Peyer's patch (tissue), 4 donors: ENCODE measurements at places on chromosomes 5 and 9. TPM values are rescaled to one million over a fixed set of nuclear protein-coding genes. Genes with fewer than 3 reads are reported as not detected.

GRCh38 chr9:107226421-107226820 lies 56.7 kb upstream of the RAD23B start:
- no peaks in the 10 kb centered on the region for H3K36me3 ChIP-seq
- H3K4me1 ChIP-seq = no peaks in the 10 kb centered on the region
- H3K4me3 ChIP-seq = no peak overlapping the region
- no peak overlapping the region for H3K27ac ChIP-seq

- H3K4me1 ChIP-seq = no peaks in the 10 kb centered on the region
- H3K27me3 ChIP-seq = no peaks in the 10 kb centered on the region
- H3K4me3 ChIP-seq = no peak overlapping the region
- no peaks in the 10 kb centered on the region for H3K36me3 ChIP-seq
Observed at GRCh38 chr9:27428551-27428950, 95.5 kb upstream of the IFNK start.

DNA sequence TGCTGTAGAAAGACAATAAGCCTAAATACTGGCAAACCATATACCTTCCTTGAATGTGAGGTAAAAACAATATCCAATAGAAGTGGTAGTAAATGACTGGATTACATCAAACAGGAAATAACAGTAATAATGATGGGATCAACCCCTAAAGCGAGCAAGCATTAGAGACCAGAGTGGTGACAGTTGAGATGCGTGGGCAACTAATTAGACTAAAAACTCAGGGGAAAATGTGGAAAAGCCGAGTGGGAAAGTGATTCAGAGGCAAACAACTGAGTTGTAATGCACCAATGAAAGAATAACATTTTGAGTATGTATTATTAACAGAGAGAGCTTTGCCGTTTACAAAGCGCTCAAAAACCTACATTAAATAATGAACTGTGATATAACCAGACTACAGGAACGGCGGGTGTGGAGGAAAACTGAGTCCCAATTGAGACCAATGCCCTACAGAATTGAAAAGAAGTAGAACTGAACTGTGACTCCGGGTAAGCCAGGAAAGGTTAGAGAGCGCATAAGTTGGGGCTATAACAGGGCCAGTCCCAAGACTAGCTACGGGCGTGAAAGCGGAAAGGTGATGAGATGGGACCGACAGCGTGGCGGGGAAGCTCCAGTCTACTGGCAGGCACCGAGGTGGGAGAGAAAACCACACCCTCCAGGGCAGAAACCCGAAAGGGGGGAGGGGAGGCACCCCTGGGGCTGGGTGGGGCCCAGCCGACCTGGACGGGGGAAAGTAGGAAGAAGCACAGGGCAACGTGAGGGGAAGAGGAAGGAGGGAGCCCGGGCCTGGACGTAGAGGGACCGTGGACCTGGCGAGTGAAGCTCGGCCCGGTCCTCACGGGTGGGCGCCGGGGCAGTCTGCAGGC lies 592 bp downstream of the UBAP2 start:
- no peaks in the 10 kb centered on the region for H3K4me1 ChIP-seq
- peak overlapping the region; percentile 91 for H3K27ac ChIP-seq
- H3K27me3 ChIP-seq = no peaks in the 10 kb centered on the region
- peak; percentile 35 for DNase-seq

DNA sequence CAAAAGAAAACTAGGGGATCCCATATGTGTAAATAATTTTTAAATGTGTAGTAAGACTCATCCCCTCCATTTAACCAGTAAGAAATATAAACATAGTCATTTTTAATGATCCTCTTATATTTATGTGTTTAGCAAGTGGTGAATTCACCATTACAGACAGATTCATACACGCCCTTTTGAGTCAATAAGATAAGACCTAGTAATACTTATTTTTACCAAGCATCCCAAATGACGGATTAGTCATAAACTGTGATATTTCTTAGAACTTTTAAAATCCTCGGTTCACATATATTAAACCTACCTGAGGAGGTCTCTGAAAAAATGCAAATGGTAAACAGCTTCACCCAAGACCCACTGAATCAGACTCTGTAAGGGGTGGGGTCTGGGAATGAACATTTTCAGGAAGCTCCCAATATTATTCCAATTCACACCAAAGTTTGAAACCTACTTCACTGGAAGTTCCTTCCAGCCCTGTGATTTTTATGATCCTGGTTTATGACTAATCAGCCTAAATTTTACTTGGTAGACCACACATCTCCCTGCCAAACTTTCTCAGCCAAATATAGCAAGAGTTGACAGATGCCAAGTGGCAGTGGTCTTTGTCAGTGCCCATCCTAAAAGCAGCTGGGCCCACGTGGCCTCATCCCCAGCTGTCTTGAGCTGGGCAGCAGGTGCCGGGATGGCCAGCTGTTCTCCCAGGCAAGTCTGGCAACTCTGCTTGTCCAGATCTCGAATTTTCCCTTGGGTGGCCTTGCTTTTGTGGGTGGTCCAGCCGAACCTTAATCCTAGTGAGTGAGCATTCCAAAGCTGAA lies 559.0 kb upstream of the RGMB start:
- no peaks in the 10 kb centered on the region for H3K4me1 ChIP-seq
- H3K27me3 ChIP-seq = no peaks in the 10 kb centered on the region
- no peak for DNase-seq
- H3K4me3 ChIP-seq = no peak overlapping the region
- H3K27ac ChIP-seq = no peak overlapping the region

DNA sequence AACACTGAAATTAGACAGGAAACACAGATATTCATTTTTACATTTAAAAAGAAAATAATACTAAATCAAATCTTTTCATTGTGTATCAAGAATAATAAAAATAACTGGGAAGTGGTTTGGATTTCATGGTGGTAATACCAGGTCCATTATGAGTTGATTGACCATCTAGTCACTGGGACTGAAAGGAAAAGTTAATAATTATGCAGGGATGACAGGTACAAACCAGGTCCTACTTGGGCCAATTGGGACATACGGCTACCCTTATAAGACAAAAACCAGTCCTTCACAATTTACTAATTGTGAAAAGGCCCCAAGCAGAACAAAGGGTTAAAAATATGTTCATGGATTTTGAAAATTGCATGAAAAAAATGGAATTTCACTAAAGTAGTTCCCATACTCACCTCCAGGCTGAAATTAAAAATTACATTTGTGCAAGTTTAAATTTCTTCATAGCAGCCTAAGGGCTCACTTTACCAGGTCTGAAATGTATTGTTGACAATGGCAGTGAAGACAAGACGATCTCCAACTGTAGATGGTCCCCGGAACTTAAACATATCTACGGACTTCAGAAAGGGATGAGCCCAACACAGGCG lies 44.1 kb downstream of the ZCCHC9 start:
- no peaks in the 10 kb centered on the region for H3K4me1 ChIP-seq
- no peaks in the 10 kb centered on the region for H3K36me3 ChIP-seq
- no peaks in the 10 kb centered on the region for H3K27me3 ChIP-seq
- H3K27ac ChIP-seq = no peak overlapping the region

GRCh38 chr9:19200229-19200628 lies 30.3 kb upstream of the DENND4C start:
- DNase-seq = no peak
- no peak overlapping the region for H3K4me3 ChIP-seq
- H3K36me3 ChIP-seq = no peaks in the 10 kb centered on the region

GRCh38 chr9:36659500-36659899 lies 86.8 kb downstream of the MELK start:
- H3K4me1 ChIP-seq = no peaks in the 10 kb centered on the region
- no peaks in the 10 kb centered on the region for H3K27me3 ChIP-seq
- H3K27ac ChIP-seq = no peak overlapping the region
- no peak for DNase-seq

- H3K27me3 ChIP-seq = no peaks in the 10 kb centered on the region
- H3K4me3 ChIP-seq = no peak overlapping the region
Observed at GRCh38 chr5:115389799-115390382, 93.4 kb upstream of the CCDC112 start.

DNA sequence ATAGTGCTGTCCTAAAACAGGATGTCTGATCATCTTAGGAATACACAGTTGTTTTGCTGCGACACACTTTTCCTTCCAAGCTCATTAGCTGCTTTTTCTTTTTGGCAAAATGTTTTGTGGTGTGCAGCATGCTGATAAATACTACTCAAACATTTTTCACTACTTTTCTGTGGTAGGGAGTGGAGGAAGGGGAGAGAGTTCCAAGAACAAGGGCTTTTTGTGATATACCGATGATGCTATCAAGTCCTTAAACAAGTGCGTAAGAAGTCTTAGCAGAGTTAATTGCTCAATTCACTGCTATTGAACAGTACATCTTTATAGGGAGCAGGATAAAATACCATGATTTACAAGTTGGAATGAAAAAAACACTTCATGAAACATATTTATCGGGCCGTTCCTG lies 23.6 kb upstream of the TEK start:
- no peak overlapping the region for H3K4me3 ChIP-seq
- no peak overlapping the region for H3K27ac ChIP-seq
- H3K36me3 ChIP-seq = no peaks in the 10 kb centered on the region

GRCh38 chr5:98349251-98349989 lies 424.0 kb upstream of the RGMB start:
- no peaks in the 10 kb centered on the region for H3K27me3 ChIP-seq
- no peak overlapping the region for H3K4me3 ChIP-seq
- DNase-seq = no peak
- H3K4me1 ChIP-seq = no peaks in the 10 kb centered on the region
- no peaks in the 10 kb centered on the region for H3K36me3 ChIP-seq

The C9orf72 gene
- 13.7 TPM for total RNA-seq

The DOK3 gene
- total RNA-seq = 52.0 TPM

The DPYSL3 gene
- 42.1 TPM for total RNA-seq

The ZBTB26 gene
- total RNA-seq = 3.2 TPM

The CWC27 gene
- 10.9 TPM for total RNA-seq

The MARCHF11 gene
- not detected for total RNA-seq

The DMGDH gene
- not detected for total RNA-seq

The P4HA2 gene
- total RNA-seq = 81.4 TPM

The PCDHA1 gene
- not detected for total RNA-seq

The HMCN2 gene
- total RNA-seq = 32.3 TPM

The LOX gene
- 6.4 TPM for total RNA-seq

The SLC4A9 gene
- total RNA-seq = 0.38 TPM

The PTRH1 gene
- total RNA-seq = 5.2 TPM
